ENCODE measurements at places on chromosomes 11 and 22.
A peak's percentile ranks its signal among the peaks of the same experiment; 100 is the strongest.

GRCh38 chr11:23406131-23406819 is 546.0 kb upstream of the CCDC179 start:
- DNase-seq: no peak

DNA sequence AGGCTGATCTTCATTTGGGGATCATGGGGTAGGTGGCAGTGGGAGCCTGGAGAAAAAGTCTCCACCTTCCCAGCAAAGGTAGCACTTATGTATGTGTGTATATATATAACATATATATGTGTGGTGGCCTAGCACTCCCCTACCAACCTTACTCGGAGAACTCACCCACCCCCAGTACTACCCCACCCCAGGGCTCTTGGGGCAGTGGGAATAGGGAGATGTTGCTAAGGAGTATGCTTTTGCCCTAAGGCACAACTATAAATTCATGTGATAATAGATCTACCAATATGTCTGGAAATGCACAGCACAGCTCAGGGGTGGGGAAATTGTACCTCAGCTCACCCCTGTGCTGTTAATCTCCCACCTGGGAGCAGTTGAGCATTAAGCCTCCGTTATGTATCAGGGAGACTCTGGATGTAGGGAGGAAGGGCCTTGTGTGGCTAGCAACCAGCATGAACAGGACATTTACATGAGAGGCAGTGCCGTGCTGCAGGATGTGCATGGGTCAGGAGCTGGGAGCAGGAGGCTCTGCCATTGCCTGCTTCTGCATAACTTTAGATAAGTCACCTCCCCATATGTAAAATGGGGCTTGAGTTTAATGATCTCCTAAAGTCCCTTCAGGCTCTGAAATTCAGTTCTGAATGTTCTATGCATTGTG is 57.3 kb downstream of the C11orf91 start:
- DNase-seq: no peak

- no peak for DNase-seq
Measured at GRCh38 chr11:77127920-77128691, at the start of gene MYO7A. Gene MYO7A (plus strand): TSS chr11:77128246. CDS start chr11:77130635, 2,389 bp downstream.

DNA sequence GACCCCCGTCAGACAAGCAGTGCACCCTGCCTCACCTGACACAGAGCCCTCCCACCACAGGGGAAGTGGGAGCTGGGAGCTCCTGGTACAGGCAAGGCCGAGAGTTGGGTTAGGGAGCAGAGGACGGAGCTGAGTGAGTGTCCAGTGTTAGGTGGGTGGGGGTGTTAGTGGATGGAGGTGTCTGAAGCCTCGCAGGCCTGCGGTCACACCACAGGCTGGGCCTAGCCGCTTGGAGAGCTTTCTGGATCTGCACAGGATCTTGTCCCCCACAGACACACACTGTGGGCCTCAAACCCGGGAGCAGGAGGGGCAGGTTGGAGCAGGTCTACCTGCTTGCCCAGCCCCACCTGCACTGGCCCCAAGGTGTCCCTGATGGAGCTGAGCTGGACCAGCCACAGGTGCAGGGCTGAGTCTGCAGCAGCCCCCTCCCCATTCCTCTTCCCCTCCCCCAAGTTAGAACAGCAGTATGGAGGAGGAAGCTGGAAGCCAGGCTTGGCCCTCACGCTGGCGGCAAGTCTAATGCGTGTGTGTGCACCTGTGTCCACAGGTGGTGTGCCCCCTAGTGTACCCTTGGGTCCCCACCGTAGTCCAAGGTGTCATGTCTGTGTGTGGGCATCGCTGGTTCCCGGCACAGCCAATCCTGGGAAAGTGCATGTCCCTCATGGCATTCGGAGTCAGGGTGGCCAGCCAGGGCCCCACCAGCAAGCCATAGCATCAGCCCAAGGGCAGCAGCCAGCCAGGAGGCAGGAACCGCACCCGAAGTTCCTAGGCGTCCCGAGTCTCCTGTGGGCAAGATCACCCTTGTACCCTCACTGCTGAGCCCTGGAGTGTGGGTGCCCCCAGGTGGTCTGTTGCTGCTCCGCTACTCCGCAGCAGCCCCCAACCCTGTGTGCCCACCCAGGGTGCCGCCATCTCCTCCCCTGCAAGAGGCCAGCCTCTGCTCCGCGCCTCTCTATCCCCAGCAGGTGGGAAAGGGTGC is 2.0 kb upstream of the GATD1 start:
- no peak for DNase-seq

- no peak for DNase-seq
Measured at GRCh38 chr22:43554259-43554636, 142.4 kb downstream of the MPPED1 start.

GRCh38 chr11:35598254-35599125 is 19.8 kb upstream of the FJX1 start:
- DNase-seq: no peak

DNA sequence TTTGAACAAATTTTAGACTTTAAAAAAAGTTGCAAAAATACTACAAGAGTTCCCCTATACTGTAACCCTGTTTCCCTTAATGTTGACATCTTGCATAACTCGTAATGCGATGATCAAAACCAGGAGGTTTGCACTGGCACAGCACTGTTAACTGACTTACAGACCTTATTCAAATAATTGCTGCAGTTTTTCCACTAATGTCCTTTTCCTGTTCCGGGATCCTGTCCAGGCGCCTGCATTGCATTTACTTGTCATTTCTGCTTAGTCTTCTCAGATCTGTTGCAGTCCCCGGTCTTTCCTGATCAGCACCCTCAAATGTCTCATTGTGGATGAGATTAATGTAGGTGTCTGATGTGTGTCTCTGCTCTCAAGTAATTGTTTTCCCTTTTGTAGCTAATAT is 32.0 kb downstream of the APLP2 start:
- DNase-seq: no peak

DNA sequence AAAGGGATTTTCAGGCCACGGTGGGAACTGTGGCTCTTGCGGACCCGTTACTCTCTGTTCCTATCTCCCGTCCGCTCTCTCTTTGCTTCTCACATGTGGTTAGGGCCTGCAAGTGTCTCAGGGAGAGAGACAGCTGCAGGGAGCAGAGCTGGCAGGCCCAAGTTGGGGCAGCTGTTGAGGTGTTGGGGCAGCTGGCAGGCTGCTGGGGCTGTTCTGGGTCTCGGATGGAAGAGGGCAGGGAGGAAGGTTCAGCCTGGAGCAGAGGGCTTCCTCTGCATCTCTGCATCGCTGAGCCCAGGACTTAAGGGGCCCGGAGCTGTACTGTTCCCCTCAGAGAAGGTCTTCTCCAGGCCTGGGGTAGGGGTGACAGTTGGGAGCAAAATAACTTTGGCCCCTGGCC is 2.6 kb upstream of the CNIH2 start:
- no peak for DNase-seq

DNA sequence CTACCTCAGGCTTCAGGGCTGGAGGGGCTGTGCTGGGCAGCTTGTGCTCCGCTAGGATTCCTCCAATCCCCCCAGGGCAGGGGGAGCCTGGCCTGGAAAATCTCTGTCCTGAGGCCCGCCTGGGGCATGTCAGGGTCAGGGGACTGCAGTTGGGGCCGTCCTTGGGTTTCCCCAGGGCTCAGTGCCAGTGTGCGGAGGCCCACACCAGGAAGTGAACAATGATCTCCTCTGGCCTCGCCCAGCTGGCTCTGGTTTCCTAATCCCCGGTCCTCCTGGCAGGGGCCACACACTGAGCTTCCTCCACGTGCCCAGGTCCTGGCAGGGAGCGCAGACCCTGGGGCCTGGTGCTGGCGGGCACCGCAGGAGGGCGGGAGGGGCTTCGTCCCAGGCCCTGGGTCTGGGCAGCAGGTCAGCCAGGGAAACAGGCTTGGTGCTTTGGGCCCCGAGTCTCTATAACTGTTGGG is 1.4 kb upstream of the MUC2 start:
- peak; percentile 7 for DNase-seq

DNA sequence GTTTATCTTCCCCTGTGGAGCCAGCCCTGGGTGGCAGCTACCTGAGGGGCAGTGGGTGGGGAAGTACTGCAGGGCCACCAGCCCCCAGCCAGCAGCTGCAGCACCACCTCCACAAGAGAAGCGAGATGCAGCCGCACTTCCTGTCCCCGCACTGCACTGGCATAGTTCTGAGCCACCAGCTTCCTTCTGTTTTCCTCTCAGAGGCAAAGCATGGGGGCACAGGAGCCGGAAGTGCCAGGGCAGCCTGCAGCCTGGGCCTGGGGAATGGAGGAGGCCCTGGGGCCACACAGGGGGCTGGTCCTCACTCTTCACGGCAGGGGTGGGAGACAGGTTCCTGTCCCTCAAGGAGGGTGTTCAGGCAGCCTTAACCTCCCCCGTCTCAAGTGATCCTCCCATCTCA is 11.9 kb upstream of the SH3BP1 start:
- DNase-seq: no peak

- DNase-seq: no peak
Measured at GRCh38 chr11:118076754-118077281, at the start of gene TMPRSS4. Gene TMPRSS4 (plus strand): TSS chr11:118077078. CDS start chr11:118077303, 225 bp downstream.

DNA sequence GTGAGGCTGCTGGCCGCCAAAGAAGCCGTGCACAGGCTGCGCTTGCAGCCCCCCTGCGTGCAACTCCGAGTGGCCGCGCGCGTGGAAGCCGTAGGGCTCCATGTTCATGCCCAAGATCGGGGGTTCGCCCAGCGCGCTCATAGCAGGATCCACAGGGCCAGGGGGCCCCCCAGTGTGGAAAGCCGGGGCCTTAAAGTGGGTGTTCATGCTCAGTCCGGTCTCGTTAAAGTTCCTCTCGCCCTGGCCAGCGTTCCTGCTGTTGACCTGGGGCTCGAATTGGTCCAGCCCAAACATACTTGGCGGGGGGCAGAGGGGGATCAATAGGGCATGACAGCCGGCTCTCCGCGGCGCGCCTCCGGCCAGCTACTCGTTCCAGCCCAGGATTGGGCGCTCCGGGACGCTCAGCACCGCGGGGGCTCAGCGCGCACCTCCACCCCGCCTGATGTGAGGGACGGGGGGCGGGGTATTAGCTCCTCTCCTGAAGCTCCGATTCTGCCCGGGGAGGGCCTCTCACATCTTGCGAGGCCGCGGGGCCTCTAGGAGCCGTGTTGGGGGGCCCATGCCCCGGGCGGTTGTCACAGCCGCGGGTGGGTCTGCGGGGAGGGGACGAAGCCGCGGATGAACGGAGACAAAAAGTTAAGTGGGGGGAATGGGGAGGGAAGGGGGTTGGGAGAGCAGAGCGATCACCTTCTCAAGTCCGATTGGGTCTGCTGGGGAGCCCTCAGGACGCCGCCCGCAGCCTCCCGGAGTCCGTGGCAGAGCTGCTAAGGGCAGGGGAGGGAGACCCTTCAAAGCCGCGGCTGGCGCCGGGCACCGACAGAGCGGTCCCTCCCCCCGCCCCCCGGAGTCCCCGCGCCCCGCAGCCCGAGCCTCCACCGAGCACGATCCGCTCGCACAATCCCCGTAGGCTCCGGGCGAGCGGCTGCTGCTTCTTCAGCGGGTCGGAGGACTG is 1.0 kb downstream of the MN1 start:
- DNase-seq: no peak

DNA sequence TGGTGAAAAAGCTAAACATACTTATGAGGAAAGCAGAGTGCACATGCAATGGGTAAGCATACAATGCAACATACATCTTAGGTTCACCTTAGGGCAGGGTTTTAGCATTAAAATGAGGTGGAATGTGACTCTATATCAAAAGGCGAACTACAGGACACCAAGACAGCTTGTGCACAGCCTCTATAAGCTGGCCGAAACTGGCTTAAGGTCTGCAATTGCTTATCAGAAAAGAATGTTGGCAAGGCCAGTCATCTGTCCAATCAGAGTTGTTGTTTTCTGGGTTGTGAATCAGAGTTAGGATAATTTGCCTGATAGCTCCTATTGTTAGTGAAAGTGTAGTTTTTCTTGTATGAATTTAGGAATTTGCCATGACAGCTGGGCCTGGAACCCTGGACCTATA is 76.5 kb downstream of the LRRC4C start:
- no peak for DNase-seq

- no peak for DNase-seq
Measured at GRCh38 chr11:72591785-72592502, 82.3 kb downstream of the PDE2A start.

- no peak for DNase-seq
Measured at GRCh38 chr22:26753125-26753862, 95.9 kb downstream of the MIAT start.

- DNase-seq: no peak
Measured at GRCh38 chr11:133995066-133995465, 38.3 kb upstream of the IGSF9B start.

GRCh38 chr11:65649656-65650546 is 12.0 kb downstream of the SIPA1 start:
- DNase-seq: no peak

DNA sequence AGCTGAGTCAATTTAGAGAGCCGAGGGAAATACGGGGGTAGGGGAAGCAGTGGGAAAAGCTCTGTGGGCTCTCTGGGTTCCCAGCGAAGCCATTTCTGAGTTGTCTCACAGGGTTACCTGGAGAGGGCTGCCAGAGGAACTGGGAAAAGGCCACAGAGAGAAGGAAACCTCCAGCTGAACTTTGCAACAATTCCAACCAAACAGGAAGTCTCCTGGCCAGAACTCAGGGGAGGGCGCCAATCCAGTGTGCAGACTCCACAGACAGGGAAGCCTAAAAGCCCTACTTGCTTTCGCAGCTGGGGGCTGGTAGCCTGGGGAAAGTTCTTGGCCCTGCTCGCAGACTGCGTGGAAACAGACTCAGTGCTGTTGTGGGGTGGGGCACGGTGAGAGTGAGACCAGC is 23.1 kb upstream of the GNAZ start:
- DNase-seq: no peak

DNA sequence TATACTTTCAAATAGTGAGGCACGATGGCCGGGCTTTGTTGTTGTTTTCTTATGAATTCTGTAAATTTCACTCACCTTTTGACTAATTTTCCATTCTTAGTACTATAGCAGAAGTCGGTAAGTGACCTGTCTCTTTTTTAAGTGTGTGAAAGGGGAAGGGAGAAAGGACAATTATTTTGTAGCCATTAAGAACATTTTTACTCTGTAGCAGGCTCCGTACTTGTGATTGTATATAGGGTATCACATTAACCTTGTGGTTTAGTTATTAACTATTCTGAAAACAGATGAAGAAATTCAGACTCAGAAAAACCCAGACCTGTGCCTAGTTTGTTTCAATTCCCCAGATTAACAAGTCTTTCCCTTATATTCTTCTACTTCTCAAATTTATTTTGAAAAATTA is 78.7 kb downstream of the CASP12 start:
- no peak for DNase-seq

- no peak for DNase-seq
Measured at GRCh38 chr11:43835104-43835503, 45.5 kb upstream of the ALKBH3 start.

GRCh38 chr22:40345271-40345670 is 1.0 kb upstream of the ADSL start:
- peak; percentile 26 for DNase-seq

- DNase-seq: no peak
Measured at GRCh38 chr11:108768370-108768769, 103.5 kb downstream of the DDX10 start.

DNA sequence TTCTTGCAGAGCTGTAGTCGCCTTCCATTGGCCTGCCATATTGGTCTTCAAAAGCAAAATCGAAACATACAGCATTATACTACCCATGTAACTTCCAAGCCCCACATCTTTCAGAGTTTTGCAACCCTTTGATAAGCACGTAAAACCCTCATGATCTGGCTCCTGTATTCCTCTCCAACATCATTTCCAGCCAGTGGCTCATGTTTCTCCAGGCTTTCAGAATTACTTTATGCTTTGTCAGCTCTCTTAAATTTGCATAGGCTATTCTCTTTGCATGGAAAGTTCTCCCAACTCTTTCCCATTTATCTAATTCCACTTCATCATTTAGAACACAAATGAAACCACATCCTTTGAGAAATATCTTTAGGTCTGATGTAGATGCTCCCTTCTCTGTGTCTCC is 67.8 kb upstream of the DDI1 start:
- no peak for DNase-seq
